Natural killer cell treated with Interleukin-12 subunit alpha and Interleukin-12 subunit beta and Interleukin-15 and Interleukin-18, amount 100 ng/mL, for 72 hours (primary cell): ENCODE measurements at places on chromosomes 16 and 17. TPM values are rescaled to one million over a fixed set of nuclear protein-coding genes. Genes with fewer than 3 reads are reported as not detected.

NPIPA8 gene
- total RNA-seq, result 0.39 TPM

ABCC12 gene
- not detected for total RNA-seq

CDRT4 gene
- total RNA-seq, result 8.3 TPM

SDR42E1 gene
- 12.6 TPM for total RNA-seq

ARL4D gene
- 1.7 TPM for total RNA-seq

FOXC2 gene
- not detected for total RNA-seq

IST1 gene
- total RNA-seq, result 169 TPM

CDH15 gene
- total RNA-seq, result not detected

GRB7 gene
- total RNA-seq, result not detected

FLII gene
- total RNA-seq, result 247 TPM

MEIOB gene
- total RNA-seq, result not detected

KRTAP9-2 gene
- total RNA-seq, result not detected

TP53TG3B gene
- total RNA-seq, result not detected

DUS2 gene
- 43.5 TPM for total RNA-seq

TVP23A gene
- not detected for total RNA-seq

CXCL16 gene
- 22.6 TPM for total RNA-seq

KRT40 gene
- total RNA-seq, result not detected

NLRP1 gene
- total RNA-seq, result 36.3 TPM

AIPL1 gene
- not detected for total RNA-seq

LDHD gene
- total RNA-seq, result 0.19 TPM

SLC12A3 gene
- total RNA-seq, result not detected

ZNF19 gene
- 3.4 TPM for total RNA-seq

ENPP7 gene
- total RNA-seq, result 0.14 TPM

HAP1 gene
- total RNA-seq, result not detected

CNTNAP1 gene
- total RNA-seq, result 0.39 TPM

MILR1 gene
- 5.0 TPM for total RNA-seq

CD300A gene
- 17.6 TPM for total RNA-seq

NOD2 gene
- 3.7 TPM for total RNA-seq

MSLN gene
- not detected for total RNA-seq

ATP6V0C gene
- total RNA-seq, result 146 TPM

HBQ1 gene
- not detected for total RNA-seq

CNTD1 gene
- total RNA-seq, result not detected
